ENCODE measurements at places on chromosomes 12 and 14.

DNA sequence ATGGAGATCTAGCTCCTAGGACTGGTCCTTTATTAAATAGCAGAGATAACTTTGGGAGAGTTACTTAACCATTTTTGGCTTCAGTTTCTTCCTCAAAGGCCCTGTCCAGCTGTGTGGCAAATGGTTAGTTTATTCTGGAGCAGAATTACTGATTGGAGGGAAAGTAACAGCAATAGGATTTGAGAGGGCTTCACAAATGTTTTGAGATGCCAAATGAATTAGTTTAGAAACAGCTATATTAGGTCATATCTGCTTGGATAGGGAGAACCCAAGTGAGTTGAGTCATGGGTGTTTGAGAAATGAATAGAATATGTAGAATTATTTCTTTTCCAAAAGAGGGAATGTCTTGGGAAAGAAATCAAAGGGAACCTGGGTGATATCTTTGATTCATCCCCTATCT, 17.5 kb downstream of the RASSF3 start:
- DNase-seq: no peak

DNA sequence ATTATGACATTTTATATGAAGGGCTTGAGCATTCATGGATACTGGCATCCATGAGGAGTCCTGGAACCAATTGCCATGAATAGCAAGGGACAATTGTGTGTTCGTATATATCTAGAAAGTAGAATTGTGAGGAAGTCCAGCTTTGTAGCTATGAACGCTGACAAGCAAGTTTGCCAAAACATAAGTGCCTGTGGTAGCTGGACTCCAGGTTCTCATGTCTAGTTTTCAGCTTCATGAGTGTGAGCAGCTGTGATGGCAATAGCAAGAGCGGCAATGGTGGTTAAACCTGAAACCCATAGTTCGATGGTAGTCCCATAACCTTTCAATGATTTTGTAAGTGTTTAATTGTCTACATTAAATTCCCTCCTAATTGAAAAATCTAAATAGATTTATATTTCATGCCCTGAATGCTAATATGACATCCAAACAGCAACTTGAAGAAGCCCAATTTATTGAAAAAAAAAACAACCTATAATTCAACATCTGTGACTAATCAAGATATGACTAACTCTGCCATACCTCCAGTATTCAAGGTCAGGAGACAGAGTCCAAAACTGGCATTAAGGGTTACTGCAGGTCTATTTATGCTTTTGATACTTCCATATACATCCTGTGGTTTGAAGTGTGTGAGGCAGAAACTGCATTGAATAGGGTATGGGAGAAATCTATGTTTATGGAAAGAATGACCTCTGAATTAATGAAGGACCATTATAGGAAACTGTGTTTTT, 50.3 kb upstream of the PCED1B start:
- no peak for DNase-seq

DNA sequence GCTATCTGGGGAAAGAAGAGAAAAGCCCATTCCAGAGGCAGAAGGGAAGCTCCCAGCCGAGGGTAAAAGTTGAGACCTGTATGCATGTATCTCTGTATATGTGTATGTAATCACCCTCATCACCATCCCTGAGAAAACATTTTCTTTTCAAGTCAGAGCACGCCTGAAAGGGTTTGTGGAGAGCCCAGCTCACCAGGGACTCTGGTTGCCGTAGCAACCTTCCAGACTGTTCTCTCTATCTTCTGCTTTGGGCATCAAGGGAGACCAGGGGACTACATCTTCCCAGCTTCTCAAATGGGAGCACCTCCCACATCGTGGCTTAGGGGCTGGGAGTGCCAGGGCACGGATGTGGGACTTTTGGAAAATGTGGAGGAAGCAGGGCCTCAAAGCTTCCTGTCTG, 93.5 kb downstream of the GALNT8 start:
- no peak for DNase-seq

DNA sequence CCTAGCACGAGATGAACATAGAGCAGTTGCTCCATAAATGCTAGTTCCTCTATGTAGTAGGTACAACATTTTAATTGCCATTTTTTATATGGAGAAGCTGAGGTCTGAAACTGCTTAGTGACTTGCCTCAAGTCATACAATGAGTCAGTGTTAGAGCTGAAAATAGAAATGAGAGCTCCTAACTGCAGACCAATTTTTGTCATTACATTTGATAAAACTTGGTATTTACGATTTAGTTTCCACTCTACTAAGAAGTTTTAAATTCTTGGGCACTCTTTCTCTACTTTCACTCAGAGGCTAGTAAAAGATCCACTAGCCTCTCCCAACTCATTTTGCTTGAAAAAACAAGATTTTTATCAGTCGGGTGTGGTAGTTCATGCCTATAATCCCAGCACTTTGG, 8.1 kb upstream of the TMED10 start:
- DNase-seq: no peak

- no peak for DNase-seq
Observed at GRCh38 chr12:32470936-32471470, 71.6 kb downstream of the FGD4 start.

DNA sequence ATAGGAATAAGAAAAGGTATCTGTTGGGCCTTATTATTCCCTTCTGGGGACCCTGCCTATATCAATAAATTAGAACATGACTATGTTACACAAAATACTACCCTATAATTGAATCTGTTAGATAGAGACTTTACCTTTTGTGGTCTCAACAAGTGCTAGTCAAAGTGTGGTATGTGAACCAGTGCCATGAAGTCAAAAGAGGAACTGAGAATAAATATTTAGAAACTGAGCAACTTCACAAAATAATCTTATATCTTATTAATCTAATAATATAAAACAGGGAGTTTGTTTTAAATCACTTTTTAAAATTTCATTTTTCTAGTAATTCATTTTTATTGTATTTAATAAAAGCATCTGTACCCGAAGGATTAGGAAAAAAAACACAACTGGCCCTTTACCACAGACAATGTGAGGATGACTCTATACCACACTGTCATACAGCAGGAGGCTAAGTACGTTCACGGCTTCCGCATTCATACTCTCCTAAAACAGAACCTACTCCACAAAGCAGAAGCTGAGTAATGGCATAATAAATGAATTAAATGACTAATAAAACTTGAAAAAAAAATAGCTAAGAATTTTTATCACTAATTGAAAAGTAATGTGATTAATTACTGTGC, 42.1 kb downstream of the SEC23A start:
- DNase-seq: no peak

- DNase-seq: no peak
Observed at GRCh38 chr12:13093191-13093847, 10.1 kb downstream of the GSG1 start.

- DNase-seq: no peak
Observed at GRCh38 chr14:99818503-99819036, 25.4 kb downstream of the EML1 start.

DNA sequence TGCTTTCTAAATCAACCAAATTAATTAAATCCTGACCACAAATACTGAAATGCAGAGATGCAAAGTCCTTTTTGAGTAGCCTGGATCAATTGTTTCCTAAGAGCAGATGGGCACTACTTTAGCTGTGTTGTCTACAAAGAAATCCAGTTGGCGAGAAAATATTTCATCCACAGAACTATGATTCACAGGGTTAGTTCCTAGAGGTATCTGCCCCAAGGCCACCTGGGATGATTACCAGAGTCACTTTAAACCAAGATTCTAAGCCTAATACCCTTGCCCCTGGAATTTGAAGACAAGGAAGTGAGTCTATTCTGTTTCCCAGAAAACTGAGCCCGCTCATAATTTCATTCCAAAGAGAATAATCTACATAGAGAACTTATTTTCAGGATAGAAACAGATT, 198.4 kb downstream of the PPM1H start:
- DNase-seq: no peak

DNA sequence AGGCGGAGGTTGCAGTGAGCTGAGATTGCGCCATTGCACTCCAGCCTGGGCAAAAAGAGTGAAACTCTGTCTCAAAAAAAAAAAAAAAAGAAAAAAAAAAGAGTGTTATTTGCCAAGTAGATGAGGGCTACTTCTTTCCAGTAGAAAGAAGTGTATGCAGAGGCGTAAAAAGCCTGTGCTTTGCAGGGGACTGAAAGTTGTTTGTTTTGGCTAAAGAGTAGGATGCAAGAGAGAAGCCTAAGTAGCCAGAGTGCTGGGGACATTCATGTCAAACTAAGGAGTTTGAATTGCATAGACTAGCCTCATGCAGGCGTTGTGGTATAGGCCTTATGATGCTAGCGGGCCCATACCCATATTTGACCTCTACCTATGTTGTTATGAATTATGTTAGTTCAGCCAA, 9.5 kb downstream of the HSD17B6 start:
- no peak for DNase-seq

- peak; percentile 66 for DNase-seq
Observed at GRCh38 chr14:80213602-80214001, 2.3 kb upstream of the DIO2 start.

- no peak for DNase-seq
Observed at GRCh38 chr12:127236491-127236890, 1030.5 kb upstream of the TMEM132C start.

- no peak for DNase-seq
Observed at GRCh38 chr14:79137045-79137430, 966.9 kb downstream of the NRXN3 start.
